IMR-90 (cell line): ENCODE measurements at places on chromosomes 13 and 19. TPM values are rescaled to one million over a fixed set of nuclear protein-coding genes. Genes with fewer than 3 reads are reported as not detected.

- DNase-seq: peak; percentile 3
Observed at GRCh38 chr13:32905063-32905863, 111.0 kb upstream of the KL start.

DNA sequence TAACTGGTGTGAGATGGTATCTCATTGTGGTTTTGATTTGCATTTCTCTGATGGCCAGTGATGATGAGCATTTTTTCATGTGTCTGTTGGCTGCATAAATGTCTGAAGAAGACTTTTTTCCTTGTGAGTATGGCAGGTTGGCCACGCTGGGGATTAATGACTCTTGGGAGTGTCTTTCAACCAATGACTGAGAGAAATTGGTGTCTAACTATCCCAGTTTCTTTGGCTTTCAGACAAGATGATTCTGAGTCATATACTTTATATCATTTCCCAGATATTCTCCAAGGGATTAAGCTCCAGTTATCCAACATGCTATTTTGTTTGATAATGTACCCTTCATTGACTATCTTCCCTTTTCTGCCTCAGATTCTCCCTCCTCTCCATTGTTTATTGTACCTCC is 35.5 kb upstream of the CSNK1A1L start:
- no peak for DNase-seq

Gene C19orf44
- 1.4 and 1.7 TPM in 2 replicates for total RNA-seq

Gene NLRP4
- not detected in 2 replicates for total RNA-seq

GRCh38 chr19:47075941-47076340 is 27.5 kb upstream of the TMEM160 start:
- DNase-seq: peak; percentile 16

GRCh38 chr19:50419022-50419579 is 363 bp downstream of the SPIB start:
- no peak for DNase-seq

DNA sequence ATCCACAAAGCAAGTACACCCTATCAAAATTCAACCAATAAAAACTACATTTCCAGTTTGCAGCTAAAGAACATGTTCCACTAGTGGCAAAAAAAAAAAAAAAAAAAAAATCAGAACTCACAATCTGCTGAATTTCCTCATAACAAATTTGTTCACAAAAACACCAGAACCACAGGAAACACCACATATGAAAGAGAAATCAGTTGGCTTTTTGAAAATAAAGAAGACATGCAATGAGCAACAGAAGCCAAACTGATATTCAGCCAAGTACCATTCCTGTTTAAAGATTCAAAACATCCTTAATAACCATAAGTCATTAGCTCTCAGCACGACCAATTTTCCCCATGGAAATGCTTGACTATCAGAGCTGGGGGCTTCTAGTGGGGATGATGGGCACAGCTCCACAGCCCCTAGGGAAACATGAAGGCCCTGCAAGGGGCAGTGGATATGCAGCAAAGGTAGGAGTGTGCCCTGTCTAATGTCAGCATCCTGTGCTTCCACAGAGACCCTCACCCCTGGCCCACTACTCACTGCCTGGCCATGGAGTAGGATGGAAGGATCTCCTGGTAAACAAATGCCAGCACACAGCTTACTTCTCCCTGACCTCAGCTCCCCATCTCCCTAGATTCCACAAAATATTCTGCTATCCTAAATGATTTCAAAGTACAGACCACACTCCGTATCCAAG is 74.0 kb upstream of the DOCK9 start:
- DNase-seq: no peak

- DNase-seq: no peak
Observed at GRCh38 chr13:95236774-95237173, 64.5 kb downstream of the ABCC4 start.

Gene ATP4A
- total RNA-seq: not detected in 2 replicates

DNA sequence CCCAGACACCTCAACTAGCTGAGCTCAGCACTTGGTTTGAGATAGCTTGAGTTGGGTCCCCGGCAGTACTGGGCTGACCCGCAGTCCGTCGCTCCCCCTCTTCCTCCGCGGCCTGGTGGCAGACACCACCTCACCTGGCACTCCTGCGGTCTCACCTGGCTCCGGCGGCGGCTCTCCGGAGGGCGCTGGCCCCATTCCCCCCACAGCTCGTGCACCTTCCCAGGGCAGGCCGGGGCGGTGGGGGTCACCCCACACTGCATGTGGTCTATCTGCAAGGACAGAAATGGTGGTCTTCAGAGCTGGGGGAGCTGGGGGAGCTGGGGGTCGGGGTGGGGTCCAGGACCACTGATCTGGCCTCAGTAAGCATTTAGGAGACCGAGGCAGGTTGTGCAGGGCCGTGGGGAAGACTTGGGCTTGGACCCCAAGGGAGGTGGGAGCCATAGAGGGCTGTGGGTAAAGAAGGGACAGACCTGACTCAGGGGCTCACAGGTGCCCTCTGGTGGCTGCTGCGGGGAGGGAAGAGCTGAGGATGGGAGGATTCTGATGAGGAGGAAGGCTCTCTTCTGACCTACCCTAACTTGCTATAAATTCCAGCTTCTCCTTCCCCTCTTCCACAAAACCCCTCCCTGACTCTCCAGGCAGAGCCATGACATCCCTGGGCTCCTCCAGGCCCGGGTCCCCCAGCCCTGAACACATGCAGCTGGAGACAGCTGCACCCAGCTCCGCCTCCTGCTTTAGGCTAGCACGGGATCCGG is 6.7 kb upstream of the PLIN4 start:
- no peak for DNase-seq

- DNase-seq: no peak
Observed at GRCh38 chr13:74977498-74977897, 504.5 kb downstream of the TBC1D4 start.

Gene NKPD1
- total RNA-seq: under 0.01 TPM in 2 replicates

GRCh38 chr19:32415669-32416068 is 10.1 kb downstream of the DPY19L3 start:
- DNase-seq: no peak

Gene PRSS57
- not detected in 2 replicates for total RNA-seq

DNA sequence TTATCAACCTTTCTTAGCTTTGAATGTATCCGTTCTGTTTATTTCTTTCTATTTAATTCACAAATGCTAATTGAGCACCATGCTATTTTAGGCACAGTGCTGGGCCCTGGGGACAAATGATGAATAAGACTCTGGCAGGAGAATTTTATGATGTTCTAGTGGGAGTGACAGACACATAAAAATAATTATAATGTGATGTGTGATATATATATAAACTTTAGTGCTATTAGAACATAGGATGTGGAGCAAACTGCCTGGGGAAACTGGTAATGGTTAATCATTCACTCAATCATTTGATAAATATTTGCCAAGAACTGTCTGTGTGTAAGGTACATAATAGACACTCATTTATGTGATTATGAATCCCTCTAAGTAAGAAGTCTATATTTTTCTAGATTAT is 50.7 kb upstream of the FRY start:
- DNase-seq: no peak

Gene ZNF543
- total RNA-seq: 8.3 and 9.0 TPM in 2 replicates

Gene LYPD3
- 0.18 TPM in 1 of 2 replicates, not detected in the other for total RNA-seq

Gene PEAK3
- under 0.01 TPM in 1 of 2 replicates, not detected in the other for total RNA-seq

DNA sequence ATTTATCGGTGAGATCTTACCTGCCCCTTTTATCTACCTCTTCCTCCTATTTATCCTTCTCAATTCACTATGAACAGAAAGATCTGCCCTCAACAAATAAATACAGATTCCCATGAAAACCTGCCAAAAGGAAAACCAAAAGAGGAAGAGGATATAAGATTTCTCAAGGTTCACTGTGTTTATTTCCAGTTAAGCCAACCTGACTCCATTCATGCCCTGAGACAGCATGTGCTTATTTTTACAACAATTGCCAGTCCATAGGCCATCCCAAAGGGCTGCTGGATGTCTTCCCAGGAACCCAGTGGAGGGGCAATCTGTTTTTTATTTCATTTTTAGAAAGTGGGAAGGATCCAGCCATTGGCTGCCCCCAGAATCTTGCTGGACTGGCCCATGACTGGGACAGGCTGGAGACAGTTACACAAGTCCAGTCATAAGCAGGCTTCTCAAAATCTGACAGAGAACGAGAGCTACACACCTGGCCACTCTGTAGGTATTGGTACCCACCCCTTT is 209.1 kb downstream of the IRS2 start:
- DNase-seq: no peak

DNA sequence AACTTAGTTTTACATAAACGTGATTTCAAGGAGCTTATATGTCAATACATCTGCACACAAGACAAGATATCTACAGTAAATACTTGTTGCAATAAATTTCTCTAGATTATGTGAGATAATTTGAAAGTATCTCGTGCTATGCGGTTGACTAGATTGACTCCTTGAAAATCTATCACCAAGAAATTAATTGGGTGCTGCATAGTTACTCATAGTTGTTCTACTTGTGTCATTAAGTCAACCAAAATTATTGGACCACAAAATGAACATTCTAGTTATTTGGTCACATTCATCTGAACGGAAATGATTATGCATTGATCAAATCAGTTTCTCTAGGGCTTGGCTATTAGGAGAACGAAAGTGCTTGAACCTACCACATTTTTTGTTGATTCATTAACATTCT is 2291.5 kb downstream of the PCDH9 start:
- no peak for DNase-seq

Gene DACH1
- not detected in 2 replicates for total RNA-seq

DNA sequence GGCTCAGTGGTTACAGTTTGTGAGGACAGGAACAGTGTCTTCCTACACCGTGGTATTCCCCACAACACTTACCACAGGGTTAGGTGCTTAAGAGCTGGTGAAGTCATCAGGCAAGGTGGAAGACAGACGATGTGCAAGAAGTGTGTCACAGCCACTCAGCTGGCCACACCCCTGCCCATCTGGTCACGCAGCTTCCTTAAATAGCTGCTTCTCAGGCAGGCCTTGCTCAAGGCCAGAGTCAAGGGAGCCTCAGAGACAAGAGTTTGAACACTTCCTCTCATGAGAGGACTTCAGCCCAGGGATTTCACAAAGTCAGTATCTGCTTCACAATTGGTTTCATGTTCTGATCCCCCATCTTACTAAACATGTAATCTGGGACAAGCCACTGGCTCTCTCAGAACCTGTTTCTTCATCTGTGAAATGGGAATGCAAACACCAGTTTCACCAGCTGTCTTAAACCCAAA is 80.3 kb upstream of the FRY start:
- DNase-seq: peak; percentile 70

GRCh38 chr19:43300876-43301765 is 31.8 kb upstream of the PSG9 start:
- no peak for DNase-seq

Gene DCUN1D2
- 6.9 and 8.1 TPM in 2 replicates for total RNA-seq

GRCh38 chr13:114135731-114136171 is 3.3 kb upstream of the RASA3 start:
- DNase-seq: no peak

DNA sequence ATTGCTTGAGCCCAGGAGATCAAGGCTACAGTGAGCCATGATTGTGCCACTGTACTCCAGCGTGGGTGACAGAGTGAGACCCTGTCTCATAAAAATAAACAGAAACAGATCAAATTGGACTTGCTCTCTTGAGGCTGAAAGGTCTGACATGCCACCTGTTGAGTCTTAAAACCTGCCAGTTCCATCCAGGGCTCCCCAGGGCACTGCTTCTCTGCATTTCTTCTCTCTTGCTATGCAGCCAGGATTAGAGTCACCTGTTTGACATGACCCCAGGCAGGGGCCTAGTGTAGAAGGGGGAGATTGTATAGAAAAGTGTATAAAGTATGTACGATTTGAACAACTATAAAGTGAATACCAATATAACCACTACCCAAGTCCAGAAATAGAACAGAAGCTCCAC is 45.4 kb downstream of the ARHGAP35 start:
- DNase-seq: no peak

DNA sequence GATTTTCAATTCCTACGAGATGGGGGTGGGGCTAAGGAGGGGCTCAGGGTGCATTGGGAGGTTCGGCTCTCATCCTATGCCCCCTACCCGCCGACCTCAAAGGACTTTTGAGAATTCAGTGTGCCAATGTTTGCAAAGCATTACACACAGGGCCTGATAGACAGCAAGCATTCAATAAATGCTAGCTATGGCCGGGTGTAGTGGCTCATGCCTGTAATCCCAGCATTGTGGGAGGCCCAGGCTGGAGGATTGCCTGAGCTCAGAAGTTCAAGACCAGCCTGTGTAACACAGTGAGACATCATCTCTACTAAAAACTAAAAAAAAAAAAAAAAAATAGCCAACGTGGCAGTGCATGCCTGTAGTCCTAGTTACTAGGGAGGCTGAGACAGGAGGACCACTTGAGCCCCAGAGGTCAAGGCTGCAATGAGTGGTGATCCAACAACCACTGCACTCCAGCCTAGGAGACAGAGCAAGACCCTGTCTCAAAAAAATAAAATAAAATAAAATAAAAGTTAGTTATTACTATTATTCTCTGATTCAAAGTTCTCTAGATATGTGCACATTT is 1.9 kb upstream of the CBLC start:
- no peak for DNase-seq

DNA sequence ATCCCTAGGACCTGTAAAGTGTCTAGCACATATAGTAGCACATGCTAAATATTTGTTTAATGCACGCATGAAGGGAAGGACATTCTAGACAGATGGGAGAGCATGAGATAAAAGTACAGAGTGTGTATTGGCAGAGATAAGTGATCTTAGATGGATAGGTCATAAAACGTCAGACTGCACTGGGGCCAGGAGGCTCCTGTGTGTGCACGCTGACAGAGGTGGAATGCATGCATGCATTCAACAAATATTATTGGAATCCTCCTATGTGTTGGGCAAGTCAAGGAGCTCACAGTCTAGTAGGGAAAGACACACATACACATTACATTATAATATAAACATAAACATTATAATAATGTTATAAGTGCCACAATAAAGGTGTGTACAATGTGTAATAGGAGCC is 73.3 kb downstream of the FGF9 start:
- DNase-seq: peak; percentile 37

- DNase-seq: no peak
Observed at GRCh38 chr19:4378886-4379285, 21.5 kb downstream of the SH3GL1 start.

GRCh38 chr13:84136582-84136981 is 254.3 kb upstream of the SLITRK1 start:
- DNase-seq: no peak

DNA sequence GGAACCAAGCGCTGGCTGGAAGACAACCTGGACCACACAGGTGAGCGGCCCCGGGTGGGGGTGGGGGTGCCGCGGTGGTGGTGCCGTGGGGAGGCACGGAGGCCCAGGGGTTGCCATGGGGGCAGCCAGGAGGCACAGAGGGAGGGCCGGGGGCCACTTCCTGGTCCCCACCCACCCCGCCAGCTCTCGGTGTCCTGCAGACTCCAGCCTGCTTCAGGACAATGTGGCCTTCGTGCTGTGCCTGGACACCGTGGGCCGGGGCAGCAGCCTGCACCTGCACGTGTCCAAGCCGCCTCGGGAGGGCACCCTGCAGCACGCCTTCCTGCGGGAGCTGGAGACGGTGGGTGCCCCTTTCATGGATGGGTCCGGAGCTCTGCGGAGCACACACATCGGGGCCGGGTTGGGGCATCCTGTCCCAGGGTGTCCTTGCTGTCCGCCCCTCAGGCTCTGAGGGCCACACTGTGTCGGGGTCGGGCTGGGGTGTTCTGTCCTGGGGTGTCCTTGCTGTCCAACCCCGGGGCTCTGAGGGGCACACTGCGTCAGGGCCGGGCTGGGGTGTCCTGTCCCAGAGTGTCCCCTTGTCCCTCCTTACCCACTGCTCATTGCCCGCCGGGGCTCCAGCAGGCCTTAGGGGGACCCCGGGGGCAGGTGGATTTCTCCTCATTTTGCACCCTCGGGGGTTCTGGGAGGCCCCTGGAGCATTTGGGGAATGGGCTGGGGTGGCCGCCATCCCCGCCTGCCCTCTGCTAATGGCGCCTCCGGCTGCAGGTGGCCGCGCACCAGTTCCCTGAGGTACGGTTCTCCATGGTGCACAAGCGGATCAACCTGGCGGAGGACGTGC is 18.3 kb downstream of the NCLN start:
- no peak for DNase-seq
